Mesenteric fat pad (tissue), 1 donor: ENCODE measurements at places on chromosomes 12 and 14. TPM values are rescaled to one million over a fixed set of nuclear protein-coding genes. Genes with fewer than 3 reads are reported as not detected.

The OTOGL gene
- total RNA-seq: not detected

The GZMB gene
- total RNA-seq: 2.0 TPM

The NOVA1 gene
- 11.7 TPM for total RNA-seq

The ZDHHC22 gene
- total RNA-seq: not detected

The DDIT3 gene
- 32.2 TPM for total RNA-seq

The SPPL3 gene
- 43.0 TPM for total RNA-seq

The SLC10A1 gene
- total RNA-seq: not detected

The KRT2 gene
- total RNA-seq: not detected

The KRT83 gene
- total RNA-seq: not detected

The CATSPERB gene
- 2.0 TPM for total RNA-seq

The ACOT6 gene
- total RNA-seq: not detected

The RITA1 gene
- 9.9 TPM for total RNA-seq

The TAC3 gene
- total RNA-seq: not detected

The PMEL gene
- total RNA-seq: 0.64 TPM

The MYO1H gene
- 0.10 TPM for total RNA-seq

The CLEC14A gene
- 35.6 TPM for total RNA-seq

The VASH1 gene
- total RNA-seq: 12.9 TPM
